ENCODE measurements at places on chromosomes 5 and 9.
A peak's percentile ranks its signal among the peaks of the same experiment; 100 is the strongest.

- no peak for DNase-seq
These were observed at the start of gene PCDH1 for GRCh38 chr5:141878186-141878710. TSS of gene PCDH1 (minus strand) at chr5:141878410. CDS start at chr5:141878262, 148 bp downstream.

GRCh38 chr9:87122947-87123685 lies 175.8 kb upstream of the GAS1 start:
- peak; percentile 65 for DNase-seq

GRCh38 chr5:40490464-40491111 lies 189.1 kb upstream of the PTGER4 start:
- peak; percentile 87 for DNase-seq

DNA sequence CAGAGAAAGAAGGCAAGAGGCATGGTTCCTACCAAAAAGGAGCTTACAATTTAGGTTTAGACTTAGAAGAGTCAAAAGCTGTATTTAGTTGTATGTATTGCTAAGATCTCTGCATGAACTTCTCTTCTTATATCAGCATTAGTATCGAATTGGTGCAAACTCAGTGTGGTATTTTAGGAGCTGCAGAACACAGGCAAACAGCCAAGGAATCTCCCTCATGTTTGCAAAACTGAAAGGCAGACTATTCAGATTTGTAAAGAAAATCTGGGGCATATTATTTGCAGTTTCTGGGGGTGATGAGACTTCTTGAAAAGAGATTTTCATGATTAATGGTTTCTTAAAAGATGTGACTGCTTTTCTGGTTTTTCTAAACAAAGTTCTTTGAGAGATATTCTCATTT lies 252.7 kb downstream of the CEMIP2 start:
- no peak for DNase-seq

DNA sequence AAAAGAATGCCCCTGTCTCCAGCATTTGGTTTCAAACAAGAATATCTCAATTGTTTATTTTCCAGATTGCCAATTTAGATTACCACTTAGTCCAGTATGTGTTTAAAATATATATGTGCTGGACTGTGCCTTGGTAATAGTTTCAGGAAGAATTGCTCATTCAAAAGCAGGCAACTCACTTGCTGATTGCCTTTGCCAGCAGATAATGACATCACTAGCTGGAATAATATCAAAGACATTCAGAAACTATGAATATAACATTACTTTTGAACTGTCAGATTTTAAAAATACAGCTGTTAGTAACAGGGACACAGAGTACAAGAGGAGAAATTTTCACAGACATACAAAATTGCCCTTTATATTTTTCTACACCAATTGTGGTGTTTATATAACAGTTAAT lies 96.0 kb upstream of the ITGA2 start:
- DNase-seq = no peak

Measured in activated CD4-positive, alpha-beta T cell treated with anti-CD3 and anti-CD28 coated beads, Interleukin-10, Interleukin-2, amounts not matched to agents 100 ng/mL and 50 ng/mL, durations not matched to agents 16 hours and 8 hours (primary cell).